ENCODE measurements at places on chromosomes 7 and 10.

DNA sequence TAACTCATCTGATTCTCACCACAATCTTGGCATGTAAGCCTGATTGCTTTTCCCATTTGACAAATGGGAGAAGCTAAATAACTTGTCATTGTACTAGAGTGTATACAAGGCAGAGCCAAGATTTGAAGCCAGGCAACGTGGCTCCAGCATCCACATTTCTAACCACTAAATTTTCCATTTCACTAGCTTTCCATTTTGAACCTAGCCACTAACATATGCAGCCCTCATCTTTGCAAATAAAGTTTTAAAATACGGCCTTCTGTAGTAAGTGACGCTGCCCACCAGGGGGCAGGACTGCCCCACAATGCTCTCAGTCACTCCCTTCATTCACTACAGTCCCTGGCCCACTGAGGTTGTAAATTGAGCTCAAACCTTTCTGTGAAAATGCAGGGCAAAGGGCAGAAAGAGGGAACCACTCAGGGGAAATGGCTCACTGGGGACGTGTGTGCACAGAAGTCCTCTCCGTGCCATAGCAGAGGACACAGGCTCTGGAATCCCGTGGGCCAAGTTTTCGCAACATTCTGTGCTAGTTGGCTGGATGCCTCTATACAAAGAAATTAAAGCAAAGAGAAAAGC is 315.7 kb downstream of the TNS3 start:
- DNase-seq: peak; percentile 63

GRCh38 chr7:101952355-101953247 is 135.2 kb downstream of the CUX1 start:
- DNase-seq: no peak

DNA sequence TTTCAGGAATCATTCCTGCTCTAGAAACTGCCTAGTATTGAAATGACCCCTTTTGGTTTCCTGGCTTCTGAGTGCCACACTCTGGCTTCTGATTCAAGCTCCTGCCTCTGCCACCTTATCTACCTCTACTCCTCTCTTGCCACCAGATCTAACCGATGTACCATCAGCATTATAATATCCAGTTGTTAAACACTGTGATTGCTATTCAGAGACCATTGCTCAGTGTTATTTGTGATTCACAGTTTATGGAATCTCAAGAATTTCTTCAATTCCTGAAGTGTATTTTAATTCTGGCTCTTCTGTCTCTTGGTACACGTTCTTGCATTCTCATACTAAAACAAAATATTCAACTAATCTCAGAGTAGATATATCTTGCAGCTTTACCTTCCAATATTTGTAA is 88.7 kb downstream of the DYNC1I1 start:
- DNase-seq: no peak

DNA sequence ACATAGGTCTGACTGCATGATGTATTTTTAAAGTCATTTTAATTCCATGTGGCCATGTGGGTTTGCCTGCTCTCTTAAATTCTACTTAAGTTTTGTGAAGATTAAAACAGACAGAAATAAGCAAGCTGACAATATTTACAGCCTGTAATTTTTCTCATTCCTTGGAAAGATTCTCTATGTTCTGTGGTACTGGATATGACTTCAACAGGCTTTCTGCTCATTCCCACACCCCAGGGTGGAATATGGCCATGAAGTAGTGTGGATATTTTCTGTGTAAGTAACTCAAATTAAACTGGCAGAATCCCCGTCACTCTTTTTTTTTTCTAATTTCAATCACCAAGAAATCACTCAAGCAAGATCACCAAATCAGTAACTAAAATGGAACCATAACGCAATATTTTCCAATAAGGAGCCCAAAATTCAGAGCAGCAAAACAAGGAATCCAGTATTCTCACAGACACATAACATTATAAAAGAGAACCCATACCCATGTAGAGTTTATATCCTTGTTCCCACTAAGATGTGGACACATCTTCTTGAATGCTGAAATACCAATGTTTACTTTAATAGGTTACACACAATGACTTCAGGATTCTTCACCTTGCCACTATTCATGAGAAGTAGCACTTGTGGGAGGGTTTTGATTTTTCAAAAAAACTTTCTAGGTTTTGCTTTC is 5.7 kb downstream of the HOXA5 start:
- no peak for DNase-seq

GRCh38 chr7:147296986-147297385 is 1180.4 kb downstream of the CNTNAP2 start:
- DNase-seq: no peak

DNA sequence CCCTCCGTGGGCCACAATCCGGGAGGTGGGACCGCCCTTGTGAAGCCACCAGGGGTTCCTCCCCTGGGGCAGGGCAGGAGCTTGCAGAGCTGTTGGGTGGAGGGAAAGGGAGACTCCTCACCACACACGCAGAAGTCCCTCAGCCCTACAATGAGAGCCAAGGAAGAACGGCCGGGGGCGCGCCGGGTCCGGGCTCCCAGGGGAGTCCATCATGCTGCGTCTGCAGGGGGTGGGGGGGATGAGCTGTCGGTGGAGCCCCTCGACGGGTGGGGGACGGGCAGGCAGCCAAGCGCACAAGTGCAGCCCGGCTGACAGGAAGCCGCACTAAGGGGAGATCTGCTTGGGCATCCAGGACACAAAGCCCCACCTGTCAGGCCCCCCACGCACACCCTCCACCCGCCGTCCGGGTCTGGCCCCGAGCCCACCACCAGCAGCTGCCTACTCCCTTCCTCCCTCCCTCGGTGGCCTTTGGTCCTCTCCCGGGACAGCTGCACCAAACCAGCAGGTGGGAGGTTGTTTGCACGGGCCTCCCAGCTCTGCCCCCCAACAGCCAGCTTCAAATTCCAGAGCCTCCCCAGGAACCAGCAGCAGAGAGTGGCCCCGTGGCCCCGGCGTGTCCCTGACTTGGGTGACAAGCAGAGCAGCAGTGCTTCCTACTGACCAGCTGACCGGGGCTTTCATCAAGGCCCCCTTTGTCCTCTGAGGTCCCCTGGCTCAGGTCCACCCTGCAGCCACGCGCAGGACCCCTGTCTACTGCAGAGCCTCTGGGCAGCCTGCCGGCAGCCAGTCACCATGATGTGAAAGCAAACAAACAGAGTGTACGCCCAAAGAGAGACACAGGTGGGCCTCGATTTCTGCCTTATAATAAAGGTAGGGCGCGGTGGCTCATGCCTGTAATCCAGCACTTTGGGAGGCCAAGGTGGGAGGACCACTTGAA is 50.3 kb downstream of the HIP1 start:
- no peak for DNase-seq

Measured in activated effector memory CD4-positive, alpha-beta T cell treated with anti-CD3 and anti-CD28 coated beads, Interleukin-2, amount 50 U/mL, for 16 hours (primary cell).